Cortex of kidney (tissue), 1 donor: ENCODE measurements at places on chromosomes 5 and 9.

GRCh38 chr5:143263272-143263810, 140.1 kb downstream of the NR3C1 start:
- DNase-seq = no peak

- no peak for DNase-seq
These were observed 449.8 kb downstream of the ARHGEF28 start for GRCh38 chr5:74075501-74076484.

DNA sequence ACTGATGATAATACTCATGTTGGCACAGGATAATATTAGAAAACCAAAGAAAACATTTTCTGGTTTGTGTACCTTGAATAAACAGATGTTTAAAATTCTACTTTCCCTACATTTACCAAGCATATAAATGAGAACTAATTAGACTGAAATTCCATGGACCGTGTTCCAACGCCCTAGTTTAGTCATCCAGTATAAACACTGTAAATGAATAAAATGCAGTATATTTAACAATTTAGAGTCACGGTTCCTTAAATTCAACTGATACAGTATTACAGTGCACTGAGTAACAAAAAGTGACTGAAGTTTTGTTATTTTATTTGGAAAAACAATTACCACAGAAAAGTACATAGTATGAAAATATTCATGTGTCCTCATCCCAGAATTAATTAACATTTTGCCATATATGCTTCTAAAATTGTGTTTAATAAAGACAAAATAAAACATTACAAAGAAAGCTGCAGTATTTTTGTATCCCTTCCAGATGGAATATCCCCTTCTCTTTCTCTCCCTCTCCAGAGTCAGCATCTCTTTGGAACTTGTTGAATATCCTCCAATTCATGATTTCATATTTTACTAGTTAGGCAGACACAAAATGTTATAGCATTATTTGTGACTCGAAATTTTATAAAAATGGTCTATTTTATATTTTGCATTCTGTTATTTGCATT, 112.5 kb downstream of the HMHB1 start:
- no peak for DNase-seq

GRCh38 chr9:72394066-72394465, 29.1 kb upstream of the ZFAND5 start:
- DNase-seq = no peak

DNA sequence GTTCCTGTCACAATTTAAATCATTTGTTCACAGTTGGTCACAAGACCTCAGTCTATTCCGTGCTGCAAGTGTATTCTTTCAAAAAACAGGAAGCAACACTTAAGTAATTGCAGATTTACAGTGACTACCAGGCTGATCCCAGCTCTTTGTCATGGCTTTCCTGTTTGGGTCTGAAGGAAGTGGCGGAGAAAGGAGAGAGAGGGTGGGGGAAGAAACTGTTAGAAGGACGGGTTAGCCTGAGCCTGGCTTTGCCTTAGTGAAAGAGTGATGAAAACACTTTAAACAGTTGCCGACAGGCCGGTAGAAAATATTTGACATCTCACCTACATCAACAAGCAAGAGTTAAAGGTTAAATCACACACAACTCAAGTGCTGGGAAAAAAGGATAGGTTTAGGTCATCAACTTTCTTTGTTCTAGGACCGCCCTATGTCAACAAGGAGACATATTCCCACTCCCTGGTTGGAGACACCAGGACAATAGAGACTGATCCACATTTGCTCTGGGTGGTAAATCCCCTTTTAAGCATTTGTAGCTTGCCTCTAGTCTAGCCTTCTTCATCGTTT, 102.2 kb upstream of the DAB2 start:
- no peak for DNase-seq

DNA sequence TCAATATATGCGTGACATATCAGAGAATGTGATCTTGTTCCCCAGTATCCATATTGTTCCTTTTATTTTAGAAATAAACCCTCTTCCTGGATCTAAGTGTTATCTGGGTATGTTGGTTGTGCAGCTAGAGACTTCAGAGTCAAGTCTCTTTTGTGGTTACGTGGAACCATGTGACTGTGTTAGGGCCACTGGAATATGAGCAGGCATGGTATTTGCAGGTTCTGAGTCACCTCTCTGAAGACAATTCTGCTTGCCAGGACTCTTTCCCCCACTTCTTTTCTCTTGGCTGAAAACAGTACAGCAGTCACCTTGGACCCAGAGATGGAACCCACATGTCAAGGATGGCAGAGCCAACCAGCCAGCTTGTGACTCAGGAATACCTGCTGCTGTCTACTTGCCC, 59.7 kb downstream of the ATP10B start:
- DNase-seq = no peak

- no peak for DNase-seq
These were observed 40.9 kb downstream of the PSIP1 start for GRCh38 chr9:15469862-15470261.
